Activated gamma-delta T cell treated with Interleukin-2 at 50 U/mL for 16 hours (primary cell): ENCODE measurements at places on chromosomes 4 and X.

- DNase-seq, result no peak
Observed at GRCh38 chrX:70476934-70477733, 32.5 kb downstream of the DLG3 start.

DNA sequence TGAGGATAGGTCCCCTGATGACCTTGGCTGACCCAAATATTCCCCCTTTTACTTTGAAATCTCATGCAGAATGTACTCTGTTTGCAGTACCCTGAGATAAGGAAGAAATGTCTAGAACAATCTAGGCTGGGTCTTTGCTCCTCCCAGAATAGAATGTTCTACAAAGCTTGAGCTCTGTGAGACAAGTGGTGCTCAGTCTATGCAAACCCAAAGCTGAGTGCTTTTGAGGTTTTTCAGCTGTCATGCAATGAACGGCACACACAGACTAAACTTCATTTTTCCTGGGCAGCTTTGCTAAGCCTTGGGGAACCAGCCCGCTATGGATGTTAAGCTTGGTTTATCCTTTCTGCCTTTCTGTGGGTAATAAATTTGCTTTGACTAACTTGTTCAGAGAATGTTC lies 513.6 kb downstream of the FAT4 start:
- no peak for DNase-seq

GRCh38 chrX:23511793-23512192 lies 155.5 kb upstream of the PRDX4 start:
- DNase-seq, result no peak

GRCh38 chr4:25694466-25694865 lies 38.8 kb downstream of the SLC34A2 start:
- DNase-seq, result no peak

GRCh38 chrX:120029354-120029753 lies 48.1 kb downstream of the RHOXF2B start:
- DNase-seq, result no peak

GRCh38 chr4:41881981-41882624 lies 53.1 kb upstream of the TMEM33 start:
- no peak for DNase-seq

DNA sequence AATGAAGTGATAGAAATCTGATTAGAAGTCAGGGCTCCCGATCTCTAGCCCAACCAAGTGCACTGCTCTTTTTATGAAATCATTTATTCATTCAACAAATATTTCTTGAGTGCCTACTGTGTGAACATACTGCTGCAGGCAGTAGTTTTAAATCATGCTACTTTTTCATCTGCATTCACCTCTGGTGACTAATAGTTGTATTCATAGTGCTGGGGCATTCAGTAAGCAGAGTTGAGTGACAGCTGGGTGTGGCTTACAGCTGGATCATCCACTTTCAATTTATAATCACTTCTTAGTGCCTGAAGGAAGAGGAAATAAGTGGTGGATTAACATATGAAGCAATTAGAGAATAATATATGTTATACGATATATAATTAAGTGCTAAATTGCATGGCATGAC lies 94.1 kb upstream of the HPRT1 start:
- DNase-seq, result no peak

- DNase-seq, result no peak
Observed at GRCh38 chr4:75494563-75494962, 19.6 kb downstream of the RCHY1 start.

GRCh38 chr4:21769404-21770147 lies 179.0 kb downstream of the KCNIP4 start:
- no peak for DNase-seq

DNA sequence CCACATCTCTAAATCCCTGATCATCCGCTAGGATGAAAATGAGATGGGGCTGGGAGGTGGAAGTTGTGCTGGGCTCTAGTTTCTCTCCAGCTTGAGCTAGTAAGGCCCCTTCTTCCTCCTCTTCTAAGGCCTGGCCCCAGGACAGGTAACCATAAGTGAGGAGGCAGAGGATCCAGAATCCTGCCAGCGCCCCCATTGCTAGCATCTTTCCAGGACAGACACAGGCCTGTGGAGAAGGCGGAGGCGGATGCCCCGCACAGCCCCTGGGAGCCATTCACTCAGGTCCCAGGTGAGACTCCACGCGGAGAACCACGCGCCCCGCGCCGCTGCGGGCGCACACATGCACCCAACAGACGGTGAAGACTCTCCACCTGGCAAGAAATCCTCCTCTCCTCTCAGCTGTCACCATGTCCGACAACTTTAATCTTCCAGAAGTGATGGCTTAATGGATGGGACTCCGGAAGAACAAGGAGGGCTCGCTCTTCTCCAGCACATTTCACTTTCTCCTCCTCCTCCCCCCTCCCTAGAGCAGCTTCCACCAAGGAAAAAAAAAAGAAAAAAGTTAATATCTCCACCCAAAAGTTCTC lies 793 bp downstream of the ARSJ start:
- no peak for DNase-seq

DNA sequence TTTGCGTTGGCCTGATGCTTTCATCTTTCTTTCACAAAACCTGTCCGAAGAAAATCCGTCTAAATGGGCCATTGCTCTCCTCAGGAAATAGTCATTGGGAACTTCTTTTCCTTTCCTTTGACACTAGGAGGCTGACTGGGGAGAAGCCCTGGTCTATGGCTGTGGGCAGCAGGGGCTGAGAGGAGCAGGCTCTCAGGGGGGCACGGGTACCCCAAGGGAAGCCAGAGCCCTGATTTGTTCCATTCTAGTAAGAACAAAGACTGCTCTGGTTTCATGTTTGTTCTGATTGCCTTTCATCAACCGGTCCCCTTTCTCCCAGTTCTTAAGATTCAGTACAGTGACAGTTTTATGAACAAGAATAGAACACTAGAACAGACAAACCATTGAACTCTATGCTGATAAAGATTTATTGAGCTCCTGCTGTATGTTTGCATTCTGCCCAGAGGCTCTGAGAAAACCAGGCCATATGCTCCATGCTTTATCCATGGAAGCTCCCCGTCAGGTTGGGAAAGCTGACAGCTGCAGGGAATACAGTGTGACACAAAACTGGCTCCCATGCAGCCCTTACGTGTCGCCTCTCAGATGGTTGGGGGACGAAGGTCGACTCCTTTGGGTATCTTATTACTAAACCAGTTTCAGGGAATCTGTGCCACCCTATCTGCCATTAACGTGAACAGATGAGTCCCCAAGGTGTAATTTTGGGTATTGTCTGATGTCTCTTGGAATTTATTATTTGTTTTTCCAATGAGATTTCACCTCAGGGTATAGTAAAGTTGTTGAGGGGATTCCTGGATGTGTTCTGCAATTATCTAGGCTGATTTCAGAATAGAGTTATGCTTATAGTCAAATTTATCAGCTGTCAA lies 72.4 kb upstream of the MSANTD1 start:
- no peak for DNase-seq

GRCh38 chr4:91829531-91829930 lies 474.2 kb upstream of the GRID2 start:
- DNase-seq, result no peak

DNA sequence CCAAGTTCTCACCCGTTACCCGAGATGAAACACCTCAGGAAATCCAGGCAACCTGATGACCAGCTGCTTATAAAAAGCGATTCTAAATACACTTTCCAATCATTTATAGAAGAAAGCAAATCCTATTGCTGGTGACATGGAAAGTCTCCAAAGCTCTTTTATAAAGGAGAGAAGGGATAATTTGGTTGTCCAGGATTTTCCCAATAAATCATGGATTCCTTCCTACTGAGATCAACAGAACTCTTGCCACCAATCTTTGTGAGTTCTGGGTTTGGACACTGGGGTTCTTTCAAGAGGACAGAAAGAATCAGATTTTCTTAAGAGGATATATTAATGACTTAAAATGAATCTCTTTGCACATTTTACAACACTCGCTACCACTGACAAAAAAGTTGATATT lies 24.7 kb upstream of the SOD3 start:
- no peak for DNase-seq

- no peak for DNase-seq
Observed at GRCh38 chrX:86981326-86981879, 536.2 kb upstream of the KLHL4 start.

GRCh38 chrX:15204130-15204751 lies 65.6 kb downstream of the ASB9 start:
- no peak for DNase-seq

GRCh38 chrX:107673933-107674479 lies 45.7 kb downstream of the PRPS1 start:
- peak; percentile 92 for DNase-seq

DNA sequence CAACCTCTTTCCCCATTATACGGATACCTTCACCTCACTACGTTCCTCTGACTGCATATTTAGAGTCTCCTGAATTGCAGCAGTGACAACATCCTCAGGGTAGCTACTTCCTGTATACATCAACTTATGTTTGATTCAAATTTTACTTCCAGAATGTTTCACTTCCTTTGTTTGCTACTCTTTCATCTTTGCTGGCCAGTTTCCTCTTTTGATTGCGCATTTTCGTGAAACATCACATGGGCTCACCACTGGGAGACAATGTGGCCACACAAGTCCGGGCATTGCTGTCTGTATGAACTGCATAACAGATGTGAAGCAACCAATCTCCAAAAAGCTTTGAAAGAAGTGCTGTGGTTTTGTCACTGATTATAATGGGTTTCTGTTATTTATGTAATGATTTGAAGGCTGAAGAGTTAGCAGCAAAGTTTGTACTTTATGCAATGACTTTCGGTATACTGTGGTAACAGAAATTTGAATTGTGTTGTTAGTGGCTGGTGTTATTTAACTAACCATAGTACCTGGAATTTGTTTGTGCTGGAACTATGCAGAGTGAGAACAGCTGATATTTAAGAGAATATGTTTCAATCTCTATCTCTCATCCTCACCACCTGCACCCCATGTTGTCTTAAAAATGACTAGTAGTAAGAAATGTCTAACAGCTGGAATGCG lies 7.4 kb downstream of the SNCA start:
- DNase-seq, result no peak

DNA sequence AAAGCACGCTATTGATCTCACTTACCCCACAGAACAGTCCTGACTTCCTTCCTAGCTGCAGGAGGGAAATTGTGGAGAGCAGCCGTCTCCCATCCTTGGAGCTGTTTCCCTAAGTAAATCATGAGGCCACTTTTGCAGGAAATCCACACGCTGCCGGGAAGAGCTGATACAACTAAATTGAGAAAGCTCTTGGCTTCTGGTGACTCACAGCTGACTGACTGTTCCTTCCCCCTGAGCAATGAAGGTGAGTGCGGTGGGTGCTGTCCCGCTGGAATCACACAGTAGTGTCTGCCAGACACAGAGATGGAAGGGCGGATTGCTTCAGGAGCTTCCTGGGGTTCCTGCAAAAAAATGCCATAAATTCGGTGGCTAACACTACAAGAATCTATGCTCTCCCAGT lies 268.9 kb downstream of the ASMT start:
- DNase-seq, result no peak

- no peak for DNase-seq
Observed at GRCh38 chrX:48076343-48076742, 4.9 kb upstream of the ZNF630 start.

GRCh38 chr4:41485041-41485440 lies 52.9 kb upstream of the LIMCH1 start:
- DNase-seq, result no peak

- DNase-seq, result no peak
Observed at GRCh38 chr4:121698236-121698671, 1.5 kb upstream of the ANXA5 start.

GRCh38 chr4:146520896-146521540 lies 722 bp downstream of the SLC10A7 start:
- no peak for DNase-seq

- DNase-seq, result no peak
Observed at GRCh38 chr4:28562913-28563312, 1702.3 kb downstream of the STIM2 start.

GRCh38 chr4:150769248-150769647 lies 187.3 kb downstream of the MAB21L2 start:
- DNase-seq, result no peak

DNA sequence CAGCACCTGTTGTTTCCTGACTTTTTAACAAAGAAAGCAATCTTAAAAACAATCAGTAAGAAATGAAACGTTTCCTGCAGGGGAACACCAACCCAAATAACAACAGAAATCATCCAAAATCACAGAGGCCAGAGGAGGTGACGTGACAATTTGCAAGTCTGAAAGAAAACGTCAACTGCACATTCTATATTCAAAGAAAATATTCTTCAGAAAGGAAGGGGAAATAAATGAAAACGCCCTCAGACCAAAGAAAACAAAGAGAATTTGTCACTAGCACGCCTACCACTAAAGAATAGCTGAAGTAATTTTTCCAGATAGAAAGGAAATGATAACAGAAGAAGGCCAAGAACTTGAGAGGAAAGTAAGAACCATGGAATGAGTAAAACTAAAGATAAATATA lies 74.4 kb downstream of the CASP3 start:
- DNase-seq, result no peak

DNA sequence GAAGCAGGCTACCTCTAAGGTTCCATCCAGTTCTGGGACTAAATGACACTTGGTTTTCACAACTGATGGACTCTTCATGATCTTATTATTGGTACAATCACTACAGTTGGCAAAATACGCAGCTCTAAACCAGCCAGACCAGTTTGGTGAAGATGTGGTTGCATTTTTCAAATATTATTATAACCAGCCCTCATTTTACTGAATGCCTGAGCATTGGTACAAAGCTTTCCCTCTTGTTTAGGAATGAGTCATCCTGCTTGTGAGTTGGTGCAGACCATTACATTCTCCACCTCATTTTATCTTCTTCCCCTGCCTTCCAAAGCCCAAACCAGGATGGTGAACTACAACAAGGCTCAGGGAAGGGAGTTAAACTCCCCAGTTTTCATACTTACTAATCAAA lies 223.1 kb downstream of the KDR start:
- no peak for DNase-seq

DNA sequence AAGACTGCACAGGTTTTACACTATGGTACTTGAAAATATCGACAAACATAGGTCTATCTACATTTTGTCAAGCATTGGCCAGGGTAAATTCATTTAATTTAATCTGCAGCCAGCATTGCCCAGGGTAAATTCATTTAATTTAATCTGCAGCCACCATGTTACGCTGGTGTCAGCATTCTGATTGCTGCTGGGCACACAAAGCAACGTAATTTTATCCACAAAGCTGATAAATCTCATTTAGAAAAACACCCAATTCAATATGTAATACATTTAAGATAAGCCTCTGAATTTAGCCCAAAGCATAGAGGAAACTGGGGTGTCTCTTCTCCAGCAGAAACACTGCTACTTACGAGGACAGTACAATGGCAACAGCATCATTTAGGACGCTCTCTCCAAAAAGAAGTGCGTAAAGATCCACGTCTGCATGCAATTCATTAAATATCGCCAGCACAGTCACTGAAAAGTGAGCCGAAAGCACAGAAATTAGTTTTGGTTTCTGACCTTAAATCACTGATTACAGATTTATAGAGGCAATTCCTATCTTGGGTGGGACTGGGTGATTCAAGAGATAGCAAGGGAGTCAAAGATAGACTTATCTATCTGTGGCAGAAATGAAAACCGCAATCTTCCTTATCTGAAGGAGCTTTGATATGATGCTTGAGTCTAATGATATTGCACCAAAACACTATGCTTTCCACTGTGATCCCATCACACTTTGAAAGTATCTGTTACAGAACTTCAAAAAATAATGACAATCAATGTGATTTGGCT lies 88.8 kb downstream of the CHST7 start:
- DNase-seq, result no peak
